ENCODE measurements at places on chromosomes 1 and 21.

- DNase-seq, result no peak
Observed at GRCh38 chr1:28021064-28021463, 61.3 kb downstream of the XKR8 start.

GRCh38 chr1:242873661-242874060 lies 349.2 kb upstream of the PLD5 start:
- DNase-seq, result no peak

- no peak for DNase-seq
Observed at GRCh38 chr21:44666401-44667320, at the start of gene KRTAP12-2. KRTAP12-2 (minus strand) TSS chr21:44666927; CDS start chr21:44666886, 41 bp downstream.

- DNase-seq, result no peak
Observed at GRCh38 chr1:32764826-32765569, 52.2 kb downstream of the YARS1 start.

- no peak for DNase-seq
Observed at GRCh38 chr1:245366886-245367285, 212.1 kb downstream of the KIF26B start.

- DNase-seq, result no peak
Observed at GRCh38 chr1:208868554-208868953, 624.4 kb upstream of the PLXNA2 start.

DNA sequence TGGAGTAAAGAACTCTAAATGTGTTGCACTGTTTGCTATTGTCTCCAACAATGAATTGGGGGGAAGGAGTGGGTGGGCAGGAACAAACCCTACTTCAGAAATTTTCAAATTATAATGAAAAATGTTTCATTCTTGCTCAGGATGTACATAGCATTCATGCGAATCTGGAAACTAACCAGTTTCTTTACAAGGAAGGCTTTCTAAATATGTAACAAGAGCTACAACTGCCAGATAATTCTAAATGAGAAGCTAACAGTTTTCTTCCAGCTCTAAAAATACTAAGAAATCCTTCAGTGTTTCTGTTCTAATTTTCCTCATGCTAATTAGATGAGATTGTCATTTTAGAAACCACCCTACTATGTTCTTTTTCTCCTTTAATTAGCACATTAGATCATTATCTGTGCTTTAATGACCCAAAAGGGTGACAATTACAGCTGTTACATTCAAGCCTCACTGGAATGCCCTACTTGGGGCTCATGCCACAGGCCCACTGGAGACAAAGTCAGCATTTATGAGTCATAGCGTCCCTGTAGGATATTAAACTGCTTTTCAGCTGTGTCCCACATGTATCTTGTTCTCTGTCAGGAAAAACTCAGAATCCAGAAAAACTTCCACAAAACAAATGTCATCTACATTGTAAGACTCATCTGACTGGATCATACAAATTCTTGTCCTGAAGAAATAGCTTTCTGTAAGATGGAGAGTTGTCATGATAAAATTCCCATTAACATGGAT lies 804.6 kb upstream of the CXADR start:
- DNase-seq, result no peak

GRCh38 chr1:92571578-92571977 lies 84.9 kb upstream of the GFI1 start:
- no peak for DNase-seq

DNA sequence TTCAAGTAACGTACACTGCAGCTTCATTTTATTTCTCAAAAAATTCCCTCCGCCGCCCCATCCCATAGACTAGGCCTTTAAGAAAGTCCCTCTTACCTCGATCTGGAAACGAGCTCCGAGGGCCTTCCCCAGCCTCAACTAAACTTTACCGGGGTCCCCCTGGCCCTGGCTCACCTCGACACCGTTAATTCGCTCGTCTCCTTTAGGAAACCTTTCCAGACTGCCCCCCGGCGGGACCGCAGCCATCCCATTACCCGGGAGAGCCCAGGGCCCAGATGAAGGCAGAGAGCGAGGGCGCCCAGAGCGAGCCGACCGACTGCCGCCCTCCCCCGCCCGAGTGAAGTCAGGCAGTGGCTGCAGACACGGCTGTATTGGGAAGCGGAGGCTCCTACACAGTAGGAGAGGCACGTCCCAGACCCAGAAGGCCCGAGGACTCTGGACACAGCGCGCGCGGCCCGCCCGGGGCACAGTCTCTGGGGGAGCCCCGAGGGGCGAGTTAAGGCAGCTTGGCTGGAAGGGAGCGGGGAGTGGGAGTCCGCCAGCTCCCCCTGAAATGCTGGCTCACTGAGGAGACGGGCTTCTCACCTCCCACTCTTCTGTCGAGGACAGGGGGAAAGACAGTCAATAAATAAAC lies 14.6 kb downstream of the SEMA6C start:
- no peak for DNase-seq

- DNase-seq, result no peak
Observed at GRCh38 chr1:15799928-15800835, 7.3 kb downstream of the UQCRHL start.

DNA sequence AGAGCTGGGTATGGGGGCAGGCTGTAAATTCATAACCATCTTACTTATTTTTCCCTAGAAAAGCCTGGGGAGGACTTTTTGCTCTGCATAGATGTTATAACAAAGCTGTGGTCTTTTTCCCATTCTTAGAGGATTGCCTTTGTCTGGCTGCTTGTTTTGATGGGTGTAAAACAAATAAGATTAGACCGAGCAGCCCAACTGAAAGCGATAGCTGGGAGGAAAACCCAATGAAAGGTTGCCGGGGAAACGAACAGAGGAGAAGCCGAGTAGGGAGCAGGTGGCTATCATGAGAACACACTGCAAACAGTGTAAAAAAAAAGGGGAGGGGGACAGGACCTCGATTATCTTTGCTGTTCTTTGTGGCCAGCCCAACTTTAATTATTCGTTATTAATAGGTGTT lies 1.9 kb downstream of the ELAVL4 start:
- DNase-seq, result no peak

- DNase-seq, result no peak
Observed at GRCh38 chr1:21931171-21932093, 5.7 kb downstream of the HSPG2 start.

DNA sequence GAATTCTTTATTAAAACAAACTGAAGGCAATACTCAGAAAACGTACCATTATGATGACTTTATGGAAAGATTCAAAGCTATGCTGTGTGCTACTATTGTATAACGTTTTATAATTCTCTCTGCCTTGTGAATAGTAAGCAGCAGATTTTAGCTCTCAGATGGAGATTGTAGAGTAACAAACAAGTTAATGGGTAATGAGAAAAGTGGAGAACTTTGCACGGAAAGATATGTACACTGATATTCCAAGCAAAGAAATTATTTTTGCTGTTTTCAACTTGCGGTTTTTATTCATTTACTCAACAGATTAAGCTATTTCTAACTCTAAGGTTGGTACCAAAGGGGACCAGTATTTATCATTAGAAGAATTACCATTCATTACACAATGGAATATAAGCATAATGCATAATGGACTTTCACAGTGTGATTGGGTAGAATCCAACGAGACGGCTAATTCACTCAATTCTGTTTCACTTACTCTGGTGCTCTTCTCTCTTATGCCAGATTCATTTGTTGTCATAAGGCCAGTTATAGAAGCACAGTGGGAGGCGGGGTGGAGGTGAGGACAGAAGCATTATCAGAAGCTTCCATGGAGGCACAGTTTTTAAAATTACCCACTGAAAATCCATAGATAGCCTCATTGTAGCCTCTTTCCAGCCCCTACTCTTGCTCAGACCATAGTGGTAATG lies 38.6 kb downstream of the ATP1B1 start:
- no peak for DNase-seq

DNA sequence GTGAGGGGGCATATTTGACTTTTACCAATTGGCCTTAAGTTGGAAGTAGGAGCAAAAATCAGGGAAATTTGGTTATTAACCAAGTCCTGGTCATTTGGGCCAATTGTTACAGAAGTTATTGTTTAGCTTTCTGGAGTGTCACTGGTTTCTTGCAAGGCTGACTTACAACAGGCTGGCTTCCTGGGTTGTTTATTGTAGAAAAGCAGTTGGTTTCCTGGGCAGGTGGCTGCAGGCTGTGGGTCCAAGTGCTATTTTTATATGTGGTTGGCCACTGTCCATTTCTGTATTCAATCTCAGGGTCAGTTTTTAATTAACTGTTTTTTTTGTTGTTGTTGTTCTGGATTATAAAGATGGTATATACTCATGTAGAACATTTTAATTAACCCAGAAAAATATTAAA lies 174.1 kb downstream of the KCNJ6 start:
- no peak for DNase-seq

DNA sequence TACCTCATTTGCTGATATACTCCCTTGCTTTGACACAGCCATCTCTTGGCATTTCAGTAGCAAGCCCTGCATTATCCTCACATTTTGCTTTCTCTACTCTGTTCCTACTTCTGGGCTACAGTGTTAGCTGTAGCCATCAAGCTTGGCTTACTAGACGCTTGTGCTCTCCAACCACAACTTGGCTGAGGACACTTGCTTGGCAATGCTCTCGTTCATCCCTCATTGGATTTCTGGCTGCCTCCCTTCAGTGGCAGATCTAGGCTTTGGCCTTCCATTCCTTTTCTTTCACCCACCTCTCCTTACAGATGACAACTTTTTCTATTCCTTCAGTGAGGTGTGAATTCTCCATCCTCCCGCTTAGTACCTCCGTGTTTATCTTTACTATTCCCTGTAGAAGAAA lies 428.7 kb upstream of the LRRC7 start:
- no peak for DNase-seq

GRCh38 chr1:179230721-179231120 lies 1.2 kb upstream of the ABL2 start:
- DNase-seq, result no peak

GRCh38 chr1:39800471-39800835 lies 11.8 kb upstream of the BMP8B start:
- DNase-seq, result no peak

DNA sequence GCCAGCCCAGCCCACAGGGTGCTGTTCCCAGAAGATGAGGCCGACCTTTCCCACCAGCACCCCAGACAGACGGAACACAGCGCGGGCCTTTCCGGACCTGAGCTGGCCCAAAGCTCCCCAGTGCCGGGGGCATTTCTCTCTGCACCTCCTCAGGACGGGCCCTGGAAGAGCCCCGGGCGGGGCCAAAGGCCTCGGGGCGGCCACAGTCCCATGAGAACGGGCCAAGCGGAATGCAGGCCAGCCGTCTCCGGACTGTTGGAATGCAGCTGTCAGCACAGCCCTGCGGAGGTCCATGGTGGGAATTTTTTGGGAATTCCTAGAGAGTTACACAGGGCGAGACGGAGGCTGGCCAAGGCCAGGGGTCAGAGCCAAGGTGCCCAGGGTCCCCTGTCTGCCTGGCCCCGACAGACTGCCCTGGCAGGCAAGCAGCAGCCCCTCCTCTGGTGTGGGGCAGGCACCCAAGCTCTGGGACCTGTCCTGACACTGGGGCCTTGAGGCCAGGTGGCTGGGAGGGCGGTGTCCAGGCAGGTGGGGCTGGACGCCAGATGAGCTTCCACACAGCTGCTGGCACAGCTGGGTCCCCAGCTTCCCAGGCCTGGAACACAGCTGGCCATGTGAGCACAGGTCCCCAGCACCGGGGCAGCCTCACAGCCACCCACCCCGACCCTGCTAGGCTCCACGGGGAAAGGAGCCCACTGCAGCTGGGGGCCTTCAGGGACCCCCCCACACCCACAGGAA lies 63.0 kb downstream of the MEGF6 start:
- no peak for DNase-seq

GRCh38 chr1:48039088-48040054 lies 42.2 kb upstream of the TRABD2B start:
- no peak for DNase-seq

DNA sequence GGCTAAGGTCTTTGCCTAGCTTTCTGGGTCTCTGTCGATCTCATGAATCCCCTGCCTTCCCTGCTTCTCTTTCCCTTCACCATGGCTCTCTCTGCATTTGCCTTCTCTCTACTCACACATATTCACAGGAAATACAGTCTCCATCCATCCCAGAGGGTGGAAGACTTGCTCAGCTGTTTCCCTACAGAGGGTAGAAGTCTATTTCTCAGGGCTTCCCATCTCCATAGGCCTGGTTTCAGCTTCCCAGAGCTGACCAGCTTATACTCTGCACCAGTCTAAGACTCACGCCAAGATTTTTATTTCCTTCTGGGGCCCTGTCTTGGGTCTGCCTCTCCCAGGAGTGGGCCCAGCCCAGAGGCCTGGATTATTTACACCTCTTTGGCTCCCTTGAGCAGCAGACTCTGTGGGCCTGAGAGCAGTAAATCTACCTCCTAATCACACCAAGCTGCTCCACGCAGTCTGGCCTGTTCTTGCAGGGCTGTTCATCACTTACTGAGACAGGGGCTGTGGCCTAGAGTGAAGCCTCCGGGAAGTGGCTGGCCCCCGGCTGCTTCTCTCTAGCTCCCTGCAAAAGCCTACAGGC lies 102.5 kb downstream of the PLXNA2 start:
- no peak for DNase-seq

GRCh38 chr1:98256700-98257099 lies 335.9 kb upstream of the DPYD start:
- no peak for DNase-seq

GRCh38 chr21:43726686-43727518 lies 8.0 kb downstream of the PDXK start:
- DNase-seq, result no peak

DNA sequence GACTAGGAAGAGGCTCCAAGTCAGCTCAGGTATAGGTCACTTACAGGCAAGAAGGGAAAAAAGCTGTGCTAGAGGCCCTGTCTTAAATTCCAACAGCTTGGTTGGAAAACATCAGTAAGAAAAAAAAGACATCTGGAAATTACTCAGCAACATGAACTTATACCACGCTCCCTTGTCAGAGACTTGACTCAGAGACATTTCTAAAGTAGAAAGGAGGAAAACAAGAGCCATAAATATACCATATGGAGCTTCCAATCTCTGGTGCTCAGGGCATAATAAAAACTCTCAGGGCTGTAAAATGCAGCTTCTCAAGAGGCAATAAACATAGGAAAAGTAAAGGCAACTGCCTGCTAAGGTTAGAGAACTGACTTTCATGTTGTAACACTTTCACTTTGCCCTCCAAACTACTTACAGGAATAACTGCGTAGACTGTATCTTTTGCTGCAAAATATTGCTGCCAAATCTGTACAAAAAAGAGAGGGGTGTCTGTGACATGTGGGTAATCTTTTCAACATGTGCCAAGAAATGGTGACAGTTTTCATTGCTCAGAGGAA lies 14.7 kb downstream of the ATPAF1 start:
- no peak for DNase-seq

- no peak for DNase-seq
Observed at GRCh38 chr1:91080650-91081049, 58.8 kb upstream of the ZNF644 start.

- no peak for DNase-seq
Observed at GRCh38 chr1:172325531-172325930, 95.0 kb upstream of the C1orf105 start.

- DNase-seq, result no peak
Observed at GRCh38 chr21:44441581-44442265, 13.6 kb upstream of the LRRC3 start.

- DNase-seq, result no peak
Observed at GRCh38 chr1:229666585-229666984, 40.5 kb downstream of the URB2 start.

GRCh38 chr21:34988139-34988538 lies 61.0 kb downstream of the RUNX1 start:
- no peak for DNase-seq

GRCh38 chr1:41919764-41920397 lies 1.2 kb upstream of the HIVEP3 start:
- no peak for DNase-seq
